ENCODE measurements at places on chromosomes 2 and 18. TPM values are rescaled to one million over a fixed set of nuclear protein-coding genes. Genes with fewer than 3 reads are reported as not detected.
A peak's percentile ranks its signal among the peaks of the same experiment; 100 is the strongest.

CPO gene
- total RNA-seq, result not detected

GCG gene
- not detected for total RNA-seq

FEV gene
- not detected for total RNA-seq

LHCGR gene
- not detected for total RNA-seq

GRCh38 chr2:237824085-237824484, 25.5 kb downstream of the RBM44 start:
- no peak for DNase-seq

GRCh38 chr2:151191001-151191400, 70.7 kb downstream of the RBM43 start:
- DNase-seq, result no peak

DNA sequence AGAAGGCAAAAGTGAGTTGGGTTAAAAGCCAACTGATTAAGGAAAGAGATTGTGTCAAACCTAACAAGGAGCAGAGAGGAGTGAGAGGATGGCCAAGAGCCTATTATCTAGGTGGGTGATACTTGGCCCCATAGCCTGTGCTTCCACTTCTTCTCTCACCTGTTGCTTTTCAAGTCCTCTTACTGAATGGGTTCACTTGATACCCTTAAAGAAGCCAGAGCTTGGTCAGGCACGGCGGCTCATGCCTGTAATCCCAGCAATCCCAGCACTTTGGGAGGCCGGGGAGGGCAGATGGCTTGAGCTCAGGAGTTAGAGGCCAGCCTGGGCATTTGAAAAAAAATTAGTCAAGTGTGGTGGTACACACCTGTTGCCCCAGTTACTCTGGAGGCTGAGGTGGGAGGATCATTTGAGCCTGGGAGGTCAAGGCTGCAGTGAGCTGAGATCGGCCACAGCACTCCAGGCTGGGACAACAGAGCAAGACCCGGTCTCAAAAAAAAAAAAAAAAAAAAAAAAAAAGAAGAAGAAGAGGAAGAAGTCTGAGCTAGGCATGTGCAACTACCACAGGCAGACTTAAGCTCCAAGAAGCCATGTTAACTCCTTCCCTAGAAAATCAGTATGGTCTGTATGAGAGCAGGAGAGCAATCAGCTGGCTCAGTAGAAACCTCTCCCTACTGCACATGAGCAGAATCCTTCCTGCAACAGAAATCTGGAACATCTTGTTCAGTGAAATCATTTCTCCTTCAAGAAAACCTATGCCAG, 28.4 kb upstream of the ME2 start:
- DNase-seq, result no peak

- DNase-seq, result peak; percentile 85
Measured at GRCh38 chr18:59697236-59697932, at the start of gene CCBE1. Gene CCBE1 (minus strand): TSS chr18:59697423.

- peak; percentile 39 for DNase-seq
Measured at GRCh38 chr2:160984426-160985077, 175.7 kb upstream of the TANK start.

DNA sequence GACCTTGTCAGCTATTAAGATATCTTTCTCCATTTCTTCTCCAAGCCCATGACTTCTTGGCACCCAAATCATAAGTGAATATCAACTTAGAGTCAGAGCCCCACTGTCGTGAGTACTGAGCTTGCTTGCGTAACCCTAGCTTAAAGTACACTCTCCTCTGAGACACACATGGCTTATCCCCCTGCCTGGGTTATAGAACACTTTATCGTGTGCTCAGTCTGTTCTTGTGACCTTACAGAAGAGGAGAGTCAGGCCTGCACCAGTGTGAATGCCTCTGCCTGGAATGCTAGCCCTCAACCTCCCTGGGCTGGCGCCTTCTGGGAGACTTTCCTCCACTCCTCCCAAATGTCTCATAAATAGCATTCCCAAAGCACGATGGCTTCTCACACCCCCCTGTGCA, 79.3 kb downstream of the CEP192 start:
- peak; percentile 63 for DNase-seq

DNA sequence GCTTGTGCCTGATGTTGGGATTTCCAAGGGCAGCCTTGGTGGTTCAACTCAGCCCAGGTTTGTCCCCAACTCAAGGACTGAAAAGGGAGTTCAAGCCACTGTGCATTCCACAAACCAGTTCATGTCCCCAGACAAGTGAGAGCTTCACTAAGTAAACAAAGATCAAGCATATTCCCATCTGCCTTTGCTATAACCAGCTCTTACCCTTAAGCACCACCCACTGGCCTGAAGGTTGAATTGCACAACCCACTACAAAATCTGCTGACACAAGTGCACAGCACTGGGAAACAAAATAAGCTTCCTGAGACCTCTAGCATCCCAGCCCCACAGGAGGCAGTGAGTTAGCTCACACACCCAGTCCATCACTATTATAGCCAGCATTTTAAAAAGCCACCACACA, 516.7 kb downstream of the NR4A2 start:
- no peak for DNase-seq

GRCh38 chr18:32255570-32255969, 65.7 kb downstream of the MEP1B start:
- no peak for DNase-seq

GRCh38 chr2:145416640-145417039, 896.7 kb upstream of the ZEB2 start:
- DNase-seq, result no peak

DNA sequence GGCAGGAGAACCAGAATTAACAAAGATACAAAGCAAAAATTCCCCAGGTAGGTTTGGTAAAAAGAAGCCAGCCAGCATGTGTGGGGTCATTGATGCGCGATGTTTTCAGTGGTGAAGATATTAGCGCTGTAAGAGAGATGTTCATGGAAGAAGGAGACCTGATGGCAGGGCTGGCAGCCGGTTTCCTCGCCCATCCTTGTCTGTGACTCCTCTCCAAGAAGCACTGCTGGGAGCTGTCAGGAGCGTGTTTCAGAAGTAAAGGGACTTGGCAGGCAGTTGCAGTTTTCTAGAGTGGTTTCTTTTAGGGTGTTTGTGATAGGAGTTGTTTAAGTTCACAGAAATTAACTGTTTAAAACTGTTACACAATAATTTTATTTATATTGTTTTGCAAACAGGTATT, 24.6 kb downstream of the TAF1B start:
- no peak for DNase-seq

GRCh38 chr2:200331061-200331400, 24.5 kb downstream of the SPATS2L start:
- no peak for DNase-seq

DNA sequence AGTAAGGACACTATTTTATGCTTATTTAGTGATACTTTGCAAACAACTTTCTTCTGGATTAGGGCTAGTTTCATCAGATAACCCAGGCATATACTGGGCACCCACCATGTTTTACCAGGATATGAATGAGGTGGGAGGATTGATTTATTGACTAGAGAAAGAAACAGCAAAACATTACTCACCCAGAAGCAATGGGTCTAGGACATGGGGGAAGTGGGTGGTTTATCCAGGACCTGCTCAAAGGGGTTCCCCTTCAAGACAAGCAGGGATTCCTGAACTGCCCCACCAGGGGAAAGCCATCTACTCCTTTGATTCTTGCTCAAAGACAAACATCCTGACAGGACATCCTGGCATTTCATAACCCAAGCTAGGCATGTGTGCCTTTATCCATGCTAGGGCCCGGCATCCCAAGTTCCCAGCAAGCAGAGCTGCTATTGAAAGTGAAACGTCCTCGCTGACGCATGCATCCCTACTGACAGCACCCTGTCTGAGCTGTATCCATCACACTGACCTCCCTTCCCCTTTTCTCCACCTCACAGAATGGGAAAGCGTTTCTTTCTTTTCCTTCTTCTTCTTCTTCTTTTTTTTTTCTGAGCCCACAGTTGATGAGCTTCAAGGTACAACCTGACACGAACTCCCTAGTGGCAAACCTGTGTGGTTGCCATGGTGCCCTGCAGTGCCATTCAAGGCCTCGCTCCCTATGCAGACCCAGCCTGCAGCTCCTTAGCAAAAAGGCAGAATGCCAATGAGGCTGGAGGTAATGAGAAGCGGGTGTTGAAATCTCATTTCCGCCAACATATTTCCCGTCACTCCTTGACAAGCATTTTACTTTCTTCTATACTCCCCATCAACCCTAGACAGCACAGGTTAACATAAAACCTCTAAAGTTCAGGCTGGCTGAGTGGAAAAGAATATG, 70.5 kb downstream of the CLHC1 start:
- DNase-seq, result no peak

GRCh38 chr2:12177455-12178288, 431.2 kb downstream of the LPIN1 start:
- peak; percentile 37 for DNase-seq
